ENCODE measurements at places on chromosomes 4 and X. TPM values are rescaled to one million over a fixed set of nuclear protein-coding genes. Genes with fewer than 3 reads are reported as not detected.

SMS gene
- total RNA-seq, result 225 TPM

MAMLD1 gene
- 5.2 TPM for total RNA-seq

SRPX gene
- total RNA-seq, result 381 TPM

FMR1NB gene
- total RNA-seq, result not detected

CT45A5 gene
- total RNA-seq, result 0.29 TPM

ASMT gene
- not detected for total RNA-seq

SAT1 gene
- total RNA-seq, result 97.9 TPM

ANTXR2 gene
- total RNA-seq, result 32.0 TPM

SRPK3 gene
- total RNA-seq, result 1.1 TPM

AKAP14 gene
- not detected for total RNA-seq

NUP62CL gene
- not detected for total RNA-seq

MEPE gene
- total RNA-seq, result not detected

PPEF2 gene
- not detected for total RNA-seq

XK gene
- under 0.01 TPM for total RNA-seq

HGFAC gene
- total RNA-seq, result not detected

GLUD2 gene
- total RNA-seq, result 2.1 TPM

OPHN1 gene
- total RNA-seq, result 3.5 TPM

PCSK1N gene
- total RNA-seq, result 0.59 TPM

FAM241A gene
- total RNA-seq, result 3.0 TPM

GRSF1 gene
- 94.3 TPM for total RNA-seq

BEX4 gene
- total RNA-seq, result 2.6 TPM

PDZD4 gene
- 0.68 TPM for total RNA-seq

NPY2R gene
- total RNA-seq, result not detected

PPP4R3C gene
- total RNA-seq, result 0.10 TPM

TLR2 gene
- 11.3 TPM for total RNA-seq

L1CAM gene
- 58.9 TPM for total RNA-seq

RIBC1 gene
- 1.6 TPM for total RNA-seq

CACNA1F gene
- total RNA-seq, result not detected

CT45A2 gene
- not detected for total RNA-seq

S100G gene
- total RNA-seq, result not detected

MUC7 gene
- not detected for total RNA-seq

IL15 gene
- 4.4 TPM for total RNA-seq

AADAT gene
- total RNA-seq, result 3.4 TPM

SPANXN5 gene
- total RNA-seq, result not detected

OTC gene
- total RNA-seq, result not detected

MGAT4D gene
- not detected for total RNA-seq

CLDN22 gene
- not detected for total RNA-seq

VEGFC gene
- total RNA-seq, result 58.6 TPM

TBX22 gene
- not detected for total RNA-seq

STARD8 gene
- 11.6 TPM for total RNA-seq

NMU gene
- total RNA-seq, result 7.3 TPM

PHEX gene
- total RNA-seq, result 0.84 TPM
